Activated naive CD8-positive, alpha-beta T cell treated with anti-CD3 and anti-CD28 coated beads, Interleukin-2, amount 10 ng/mL, durations not matched to agents 7 days and 5 days (primary cell): ENCODE measurements at places on chromosomes 3 and 15.

DNA sequence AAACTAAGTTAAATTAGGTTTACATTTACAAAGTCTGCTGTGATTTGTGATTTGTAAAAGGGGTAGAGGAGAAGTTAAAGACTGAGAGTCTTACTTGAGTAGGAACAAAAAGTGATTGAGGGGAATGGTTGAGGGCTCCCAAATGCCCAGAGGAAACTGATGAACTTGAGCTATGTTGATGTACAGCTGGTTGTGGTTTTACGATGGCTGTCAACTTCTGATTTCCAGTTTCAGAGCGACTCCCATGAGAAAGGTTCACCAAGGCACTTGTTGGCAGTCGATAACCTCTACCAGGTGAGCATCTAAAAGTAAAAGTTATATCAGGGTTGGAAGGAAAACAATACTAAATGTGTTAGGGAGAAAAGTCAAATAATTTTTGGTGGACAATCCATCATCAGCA, 91.0 kb downstream of the XRN1 start:
- no peak for DNase-seq

DNA sequence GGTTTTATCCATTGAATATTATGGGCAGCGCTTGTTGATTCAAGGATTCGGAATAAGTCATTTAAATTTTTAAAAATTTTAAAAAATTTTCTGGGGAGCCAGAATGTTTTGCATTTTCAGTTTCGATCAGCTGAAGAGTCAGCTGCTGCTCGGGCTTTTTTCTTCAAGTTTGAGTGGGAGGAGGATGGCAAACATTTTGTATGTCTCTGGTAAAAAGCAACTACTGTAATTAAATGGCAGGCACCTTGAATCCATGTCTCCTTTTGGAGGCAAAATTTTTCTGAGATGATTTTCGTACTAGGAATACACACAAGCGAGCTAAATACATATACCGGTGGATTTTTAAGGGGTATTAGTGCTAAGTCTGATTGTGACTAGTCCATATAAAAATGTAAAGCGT, 612 bp downstream of the C3orf38 start:
- no peak for DNase-seq

DNA sequence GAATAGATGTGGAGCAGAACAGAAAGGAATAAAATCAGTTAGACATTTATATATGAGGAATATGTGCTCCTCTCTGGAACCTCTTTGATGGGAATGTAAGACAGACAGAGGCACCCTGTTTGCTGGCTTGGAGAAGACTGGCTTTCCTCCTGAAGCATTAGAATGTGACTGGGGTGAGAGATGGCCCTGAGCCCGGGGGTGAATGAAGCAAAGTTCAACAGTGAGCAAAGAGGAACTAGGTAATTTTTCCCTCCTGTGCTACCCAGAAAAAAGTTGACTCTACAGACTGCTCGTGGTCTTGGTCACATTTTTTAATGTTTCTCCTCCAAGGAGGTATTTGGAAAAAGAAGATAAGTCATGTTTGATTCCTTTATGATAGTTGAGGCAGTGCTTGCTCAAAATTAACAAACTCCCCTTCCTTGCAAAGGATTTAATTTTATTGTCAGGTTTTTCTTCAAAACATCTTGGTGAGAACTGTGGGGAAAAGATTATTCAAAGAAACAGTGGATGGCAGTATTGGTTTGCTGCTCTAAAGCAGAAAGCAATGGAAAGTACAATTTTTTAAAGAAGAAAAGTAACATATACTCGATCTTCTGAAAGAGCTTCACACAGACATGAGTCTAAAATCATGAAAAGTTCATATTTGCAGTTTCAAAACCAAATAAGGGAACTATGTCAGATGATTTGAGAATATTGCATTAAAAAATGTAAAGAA, 370.4 kb upstream of the CDIN1 start:
- DNase-seq: no peak

- DNase-seq: no peak
Observed at GRCh38 chr3:188972310-188972709, 199.5 kb upstream of the TPRG1 start.

DNA sequence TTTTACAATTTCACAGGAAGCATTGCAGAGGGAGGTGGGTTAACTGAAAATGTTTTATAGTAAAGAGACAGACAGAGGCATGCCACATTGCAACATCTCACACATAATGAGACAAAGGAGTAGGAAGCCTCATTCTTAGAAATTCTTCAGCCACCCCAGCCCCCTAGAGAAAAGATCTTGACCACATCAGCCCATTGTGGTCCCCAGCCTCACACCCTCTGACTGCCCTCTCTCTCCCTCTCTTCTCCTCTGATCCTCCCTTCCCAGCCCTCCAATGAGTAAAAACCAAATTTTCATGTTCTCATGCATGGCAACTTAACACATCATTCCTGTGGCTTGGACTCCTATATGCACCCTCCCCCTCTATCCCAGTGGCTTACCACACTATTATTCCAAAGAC, 174.1 kb downstream of the UACA start:
- no peak for DNase-seq

DNA sequence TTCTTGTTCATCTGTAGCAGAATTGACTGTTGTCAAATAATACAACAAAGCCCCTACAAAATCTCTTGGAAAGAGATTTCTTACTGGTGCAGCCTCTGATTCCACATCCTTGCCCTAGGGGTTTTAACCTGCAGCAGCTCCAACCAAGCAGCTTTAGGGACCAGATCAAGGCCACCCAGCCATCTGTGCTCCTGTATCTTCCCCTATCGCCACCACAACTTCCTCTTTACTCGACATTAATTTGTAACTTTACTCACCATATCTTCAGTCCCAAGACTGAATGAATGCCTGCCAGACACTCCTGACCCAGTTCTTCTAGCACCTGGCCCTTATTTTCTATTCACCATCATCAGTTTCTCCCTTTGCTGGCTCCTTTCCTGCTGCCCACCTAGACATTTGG, 156.6 kb upstream of the IL12A start:
- no peak for DNase-seq

DNA sequence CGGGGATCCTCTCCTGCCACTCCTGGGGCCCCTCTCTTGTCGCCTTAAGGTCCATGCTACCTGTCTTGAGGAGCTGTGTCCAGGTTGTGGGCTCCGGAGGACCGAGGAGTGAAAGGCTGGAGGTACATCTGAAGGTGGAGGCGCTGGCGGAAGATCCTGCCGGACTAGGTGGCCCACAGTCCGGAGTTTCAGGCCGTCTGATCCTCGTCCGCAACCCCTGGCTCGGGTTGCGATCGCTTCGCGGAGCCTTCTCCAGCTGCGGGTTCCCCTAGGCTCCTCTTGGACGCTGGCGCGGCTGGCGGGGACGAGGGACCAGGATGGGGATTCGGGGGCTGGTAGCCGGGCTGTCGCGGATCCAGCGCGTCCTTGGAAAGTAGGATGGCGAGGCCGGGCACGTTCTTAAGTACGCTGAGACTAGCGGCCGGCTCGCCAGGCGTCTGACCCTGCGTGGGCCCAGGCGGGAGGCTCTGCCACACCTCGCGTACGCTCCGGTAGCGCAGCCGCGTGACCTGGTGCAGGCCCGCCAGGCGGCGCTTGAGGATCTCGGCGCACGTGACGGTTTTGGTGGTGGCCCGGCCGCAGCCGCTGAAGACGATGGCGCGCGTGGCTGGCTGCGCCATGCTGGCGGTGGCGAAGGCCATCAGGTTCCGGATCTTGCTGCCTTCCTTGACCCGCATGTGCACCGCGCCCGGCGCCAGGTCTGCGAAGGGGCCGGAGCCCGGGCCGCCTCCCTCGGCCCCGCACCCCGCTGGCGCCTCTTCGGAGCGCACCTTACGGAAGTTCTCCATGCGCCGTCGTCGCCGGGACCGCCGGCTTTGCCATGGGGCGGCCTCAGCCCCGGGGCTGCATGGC, 550 bp downstream of the RPP25 start:
- DNase-seq: peak; percentile 77

- no peak for DNase-seq
Observed at GRCh38 chr3:27467545-27467944, 16.6 kb downstream of the SLC4A7 start.

DNA sequence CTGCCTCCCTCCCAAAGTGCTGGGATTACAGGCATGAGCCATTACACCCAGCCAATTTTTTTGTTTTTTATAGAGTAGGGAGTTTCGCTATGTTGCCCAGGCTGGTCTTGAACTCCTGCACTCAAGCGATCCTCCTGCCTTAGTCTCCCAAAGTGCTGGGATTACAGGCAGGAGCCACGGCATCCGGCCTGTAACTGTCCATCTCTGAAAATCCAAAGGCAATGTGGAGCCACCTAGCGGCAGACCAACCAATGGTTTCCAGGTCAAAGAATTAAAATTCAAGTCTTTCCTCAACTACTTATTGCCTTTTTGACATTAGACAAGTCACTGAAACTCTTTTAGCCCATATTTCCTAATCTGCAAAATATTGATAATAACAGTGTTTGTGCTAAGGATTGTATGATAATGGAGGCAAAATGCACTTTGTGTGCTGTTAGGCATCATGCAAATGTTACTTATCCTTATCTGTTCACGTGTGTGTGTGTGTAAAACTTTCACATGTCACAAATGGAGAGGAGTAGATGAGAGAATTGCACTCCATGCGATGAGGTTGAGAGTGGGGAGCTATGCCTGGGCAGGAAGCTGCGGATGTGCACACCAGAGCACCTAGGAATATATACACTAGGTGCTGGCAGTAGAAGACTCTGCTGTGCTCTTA, 48.7 kb downstream of the COL8A1 start:
- peak; percentile 51 for DNase-seq

DNA sequence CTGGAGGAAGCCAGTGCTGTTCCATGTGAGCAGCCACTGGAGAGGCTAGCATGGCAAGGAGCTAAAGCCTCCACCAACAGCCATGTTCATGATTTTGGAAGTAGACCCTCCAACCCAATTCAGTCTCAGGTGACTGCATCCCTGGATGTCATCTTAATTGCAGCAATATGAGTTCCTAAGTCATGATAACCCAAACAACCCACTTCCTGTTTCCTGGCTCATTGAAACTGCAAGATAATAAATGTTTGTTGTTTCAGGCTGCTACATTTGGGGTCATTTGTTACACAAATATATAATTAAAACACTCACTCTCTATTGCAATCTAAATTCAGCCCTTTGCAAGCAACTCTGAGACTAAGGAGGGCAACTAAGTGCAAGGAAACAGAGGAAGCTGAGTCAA, 62.4 kb upstream of the SLC24A5 start:
- DNase-seq: no peak

DNA sequence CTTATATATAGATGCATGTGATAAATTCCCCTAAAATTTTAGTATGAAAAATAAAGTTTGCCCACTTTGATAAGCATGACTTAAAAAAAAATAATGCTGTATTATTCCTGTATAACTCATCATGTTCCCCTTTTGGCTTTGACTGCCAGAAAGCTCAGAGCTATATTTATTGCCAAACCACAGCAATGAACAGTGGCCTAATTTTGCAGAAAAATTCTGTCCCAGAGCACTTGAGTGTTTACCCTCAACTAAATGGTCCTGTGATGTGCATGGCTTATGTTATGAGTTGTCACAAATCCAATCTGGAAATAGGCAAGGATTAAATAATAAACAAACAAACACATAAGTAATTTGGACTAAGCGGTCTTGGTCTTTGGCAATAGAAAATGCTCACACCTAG, 276.7 kb downstream of the SLC9A9 start:
- no peak for DNase-seq

DNA sequence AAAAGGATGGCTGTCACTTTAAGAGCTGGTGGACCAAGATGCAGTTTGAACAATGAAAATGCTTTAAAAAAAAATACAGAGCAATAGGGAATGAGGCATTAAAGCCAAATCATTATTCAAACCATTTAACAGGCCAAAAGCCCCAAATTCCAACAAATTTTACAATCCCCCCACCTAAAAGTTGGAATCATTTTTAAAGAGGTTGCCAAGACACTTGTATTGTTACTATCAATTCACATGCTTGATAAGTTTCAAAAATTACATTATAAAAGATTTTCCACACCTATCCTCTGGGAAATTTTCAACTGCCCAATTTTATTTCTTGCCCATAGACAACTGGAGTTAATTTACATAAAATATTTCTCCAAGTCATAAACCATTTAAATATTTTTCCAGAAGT, 192.3 kb upstream of the ARHGEF26 start:
- DNase-seq: no peak

DNA sequence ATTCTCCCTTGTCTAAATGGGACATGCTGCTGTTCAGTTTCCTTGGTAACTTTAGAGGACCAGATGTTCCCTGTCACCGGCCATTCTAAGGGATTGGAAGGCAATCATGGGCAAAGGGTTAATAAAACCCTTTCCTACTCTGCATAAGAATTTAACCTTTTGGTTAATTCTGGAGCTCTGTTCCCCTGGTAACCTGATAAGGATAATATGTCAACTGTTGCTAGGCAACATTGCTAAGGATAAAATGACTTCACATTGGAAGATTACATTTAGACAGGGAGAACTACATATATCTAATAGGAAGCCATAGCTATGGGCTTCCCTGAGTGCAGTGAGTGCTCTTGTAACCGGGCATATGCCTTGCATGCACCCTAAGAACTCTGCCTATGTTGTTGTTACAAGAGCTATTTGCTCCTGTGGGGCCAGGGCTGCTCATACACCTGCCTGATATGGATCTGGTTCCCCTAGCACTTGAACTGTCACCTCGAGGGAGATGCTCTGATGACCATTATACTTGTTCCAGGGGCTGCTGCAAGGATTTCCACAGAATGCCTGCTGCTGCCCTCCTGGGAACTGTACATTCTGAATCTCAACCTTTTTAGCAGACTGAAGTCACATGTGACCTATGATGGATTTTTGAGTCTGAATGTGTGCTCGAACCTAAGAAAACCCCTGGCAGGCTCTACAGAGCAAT, 326.3 kb upstream of the PDZRN3 start:
- no peak for DNase-seq

- DNase-seq: no peak
Observed at GRCh38 chr15:39165020-39165706, 415.7 kb upstream of the THBS1 start.

DNA sequence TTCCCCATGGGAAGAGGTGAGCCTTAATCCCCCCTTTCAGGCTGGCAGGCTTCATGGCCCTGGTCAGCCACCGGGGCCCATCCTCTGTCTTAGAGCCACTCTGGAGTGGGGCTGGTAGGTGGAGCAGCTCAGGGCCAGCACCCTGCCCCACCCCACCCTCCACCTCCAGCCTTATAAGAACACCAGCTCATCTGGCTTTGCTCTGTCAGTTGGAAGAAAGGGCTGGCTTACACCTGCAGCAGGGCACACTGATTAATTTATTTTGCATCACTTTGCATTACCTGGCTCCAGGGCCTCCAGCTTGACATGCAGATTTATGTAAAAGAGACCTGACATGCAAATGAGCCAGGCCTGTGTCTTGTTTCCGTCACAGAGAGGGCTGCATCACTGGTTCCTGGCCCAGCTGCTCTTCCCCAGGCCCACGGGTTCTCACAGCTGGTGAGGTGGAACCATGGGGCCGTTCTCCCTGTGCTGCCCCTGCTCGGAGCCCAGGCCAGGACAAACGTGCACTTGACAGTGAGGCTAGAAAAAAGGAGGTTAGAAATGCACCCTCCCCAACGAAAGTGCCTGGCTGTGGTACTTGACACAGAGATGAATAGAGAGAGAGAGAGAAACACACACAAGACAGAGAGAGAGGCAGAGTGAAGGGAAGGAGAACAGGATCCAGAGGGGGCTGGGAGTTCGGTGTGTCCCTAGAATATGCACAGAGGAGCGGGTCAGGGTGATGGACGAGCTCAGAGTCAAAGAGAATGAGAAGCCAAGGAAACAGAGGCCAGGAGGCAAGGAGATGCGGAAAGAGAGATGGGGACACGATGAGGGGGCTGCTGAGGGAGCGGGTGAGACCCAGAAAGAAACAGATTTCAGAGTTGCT, 44.5 kb upstream of the MAGEF1 start:
- no peak for DNase-seq
